Upper lobe of right lung (tissue), 1 donor: ENCODE measurements at places on chromosomes 6 and 20. TPM values are rescaled to one million over a fixed set of nuclear protein-coding genes. Genes with fewer than 3 reads are reported as not detected.

The MROH8 gene
- 1.5 TPM for total RNA-seq

- DNase-seq: no peak
Measured at GRCh38 chr6:54681987-54682386, 164.6 kb upstream of the FAM83B start.

The HLA-DRB1 gene
- total RNA-seq: 335 TPM

DNA sequence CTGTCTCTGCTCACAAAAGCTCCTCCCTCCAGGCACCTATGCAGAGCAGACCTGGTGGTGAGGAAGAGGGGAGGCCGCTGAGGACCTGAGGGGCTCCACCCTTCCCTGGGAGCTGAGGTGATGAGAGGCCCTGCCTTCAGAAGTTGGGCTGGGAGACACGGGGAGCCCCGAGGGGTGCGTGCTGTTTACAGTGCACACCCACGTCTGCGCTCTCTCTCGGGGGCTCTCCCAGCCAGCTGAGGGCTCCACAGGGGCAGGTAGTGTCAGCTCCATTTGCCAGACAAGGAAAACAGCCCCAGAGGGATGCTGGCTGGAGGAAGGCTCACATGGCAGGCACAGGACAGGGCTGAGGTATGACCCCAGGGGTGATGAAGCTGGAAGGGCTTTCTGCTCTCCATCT lies 13.5 kb upstream of the NOL4L start:
- no peak for DNase-seq

GRCh38 chr6:429515-430121 lies 38.1 kb downstream of the IRF4 start:
- DNase-seq: no peak

DNA sequence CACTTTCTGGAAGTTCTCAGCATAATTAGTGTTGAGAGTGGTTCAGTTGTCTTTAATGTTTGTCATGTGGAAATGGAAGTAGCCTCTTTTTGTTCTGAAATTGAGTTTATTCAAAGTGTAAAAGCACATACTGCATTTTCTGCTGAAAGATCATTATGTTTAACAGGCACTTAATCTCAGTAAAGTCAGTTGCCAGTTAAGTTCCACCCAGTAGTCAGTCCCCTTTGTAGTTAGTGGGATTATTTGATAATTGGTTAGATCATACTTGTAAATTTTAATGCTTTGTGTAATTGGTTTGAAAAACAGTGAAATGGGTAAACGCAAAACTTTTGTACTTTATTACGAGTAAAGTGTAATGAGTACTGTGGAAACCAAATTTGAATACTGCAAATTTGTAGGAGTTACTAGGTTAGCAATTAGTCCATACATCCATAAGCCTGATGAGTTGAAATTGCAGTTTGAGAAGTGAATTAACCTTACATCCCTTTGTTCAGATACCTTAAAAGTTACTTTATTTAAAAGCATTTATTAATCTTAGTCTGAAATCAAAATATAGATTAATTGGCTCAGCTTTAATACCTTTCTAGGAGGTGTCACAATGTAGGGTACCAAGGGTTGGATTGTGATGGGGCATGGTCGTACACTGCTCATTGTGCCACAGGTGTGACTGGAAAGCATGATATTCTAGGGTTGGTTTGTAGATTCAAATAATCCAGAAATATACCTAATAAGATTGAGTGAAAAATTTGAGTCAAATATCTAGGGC lies 4.4 kb downstream of the SRSF6 start:
- DNase-seq: no peak
